NCI-H526 (cell line): ENCODE measurements at places on chromosomes 12 and 14.

GRCh38 chr12:55446326-55446725, 2.5 kb downstream of the OR6C2 start:
- no peak for DNase-seq

DNA sequence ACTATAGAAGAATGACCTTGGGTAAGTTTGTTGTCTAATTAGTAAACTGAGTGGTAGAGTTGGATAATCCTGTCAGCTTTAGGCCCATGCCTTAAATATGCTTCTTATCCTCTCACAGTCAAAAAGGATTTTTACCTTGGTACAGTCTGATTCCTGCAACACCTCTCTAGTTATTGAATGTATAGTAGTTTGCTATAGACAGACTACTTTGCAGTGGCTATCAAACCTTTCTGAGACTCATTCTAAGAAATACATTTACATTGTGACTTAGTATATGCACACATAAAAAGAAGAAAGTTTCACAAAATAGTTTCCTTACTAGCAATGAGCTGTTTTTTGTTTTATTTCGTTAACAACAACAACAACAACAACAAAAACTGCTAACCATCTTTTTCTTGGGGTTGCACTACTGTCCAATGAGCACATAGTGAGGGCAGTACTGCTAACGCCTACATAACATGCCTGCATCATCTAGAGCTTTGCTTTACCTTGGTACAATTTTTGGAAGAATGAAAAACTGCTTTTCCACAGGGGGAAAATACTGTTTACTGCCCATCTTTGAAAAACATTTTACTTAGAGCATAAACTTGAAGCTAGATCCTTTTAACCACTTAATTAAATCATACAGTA, 28.5 kb downstream of the WNK1 start:
- DNase-seq: no peak

GRCh38 chr14:93909429-93910128, 17.6 kb upstream of the FAM181A start:
- no peak for DNase-seq

DNA sequence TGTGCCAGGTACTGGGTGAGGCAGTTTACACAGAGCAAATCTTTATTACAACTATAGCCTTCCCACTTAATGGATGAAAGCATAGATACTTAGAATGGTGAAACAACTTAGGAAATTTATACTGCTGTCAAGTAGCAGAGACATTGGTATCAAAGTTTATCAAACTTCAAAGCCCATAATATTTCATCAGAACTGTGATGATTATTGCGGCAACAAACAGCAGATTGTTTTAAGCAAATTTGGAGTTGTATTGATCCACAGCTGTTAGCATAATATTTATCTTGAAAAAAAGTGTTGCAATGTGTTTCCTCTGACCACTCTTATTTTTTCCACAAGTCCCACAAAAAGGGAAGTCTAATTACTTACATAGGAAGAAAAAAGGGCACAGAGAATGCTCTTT, 2.0 kb upstream of the SLCO1B3 start:
- DNase-seq: no peak

DNA sequence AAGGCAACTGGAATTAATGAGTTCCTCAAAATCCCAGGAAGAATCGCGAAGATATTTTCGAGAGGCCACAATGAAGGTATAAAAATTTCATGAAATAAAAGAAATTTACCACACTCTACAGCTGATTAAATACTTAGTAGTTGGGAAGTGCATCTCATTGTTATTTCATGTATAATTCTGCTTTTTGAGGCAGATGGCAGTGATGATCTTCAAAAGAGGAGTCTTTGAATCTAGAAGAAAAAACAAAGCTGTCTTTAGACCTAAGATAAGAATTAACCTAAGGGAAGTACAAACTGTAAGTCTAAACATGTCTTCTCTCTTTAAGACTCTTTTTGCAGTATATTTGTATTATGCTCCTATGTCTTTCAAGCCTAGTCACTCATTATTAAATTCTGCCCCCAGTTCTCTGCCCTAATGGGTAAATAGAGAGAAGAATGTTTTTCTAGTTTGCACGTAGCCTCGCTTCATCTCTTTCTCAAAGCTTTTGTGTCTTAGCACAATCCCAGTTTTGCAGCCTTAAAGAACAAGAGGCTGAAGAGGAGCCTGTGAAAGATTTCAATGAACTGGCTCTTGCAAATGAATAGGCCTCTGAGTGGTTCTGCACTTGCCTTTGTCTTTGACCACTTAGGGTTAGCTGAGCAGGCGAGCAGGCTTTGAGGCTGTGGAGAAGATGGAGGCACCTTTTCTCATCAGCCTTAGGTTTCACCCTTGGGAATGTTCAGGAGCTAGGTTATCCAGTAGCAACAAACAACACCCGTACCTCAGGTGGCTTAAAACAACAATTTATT, 32.7 kb downstream of the CFAP54 start:
- DNase-seq: no peak

DNA sequence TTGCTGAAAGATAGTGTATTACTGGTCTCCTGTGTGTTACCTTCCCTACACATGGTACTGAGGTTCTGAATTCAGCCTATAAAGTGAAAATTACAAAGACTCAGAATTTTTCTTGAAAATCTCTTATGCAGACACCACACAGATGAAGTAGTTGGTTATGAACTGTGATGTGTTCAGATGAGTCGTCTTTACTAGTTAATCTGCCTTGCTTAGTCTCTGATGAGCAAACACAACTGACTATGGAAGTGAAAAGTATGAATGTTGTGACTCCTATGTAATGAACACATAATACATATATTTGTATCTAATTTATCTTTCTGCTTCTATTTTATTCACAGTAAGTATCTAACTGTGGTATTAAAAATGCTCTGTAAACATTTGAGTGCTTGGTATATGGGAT, 4.7 kb downstream of the MTERF2 start:
- no peak for DNase-seq
